Sciatic nerve (tissue), 2 donors: ENCODE measurements at places on chromosomes 6 and 20.

DNA sequence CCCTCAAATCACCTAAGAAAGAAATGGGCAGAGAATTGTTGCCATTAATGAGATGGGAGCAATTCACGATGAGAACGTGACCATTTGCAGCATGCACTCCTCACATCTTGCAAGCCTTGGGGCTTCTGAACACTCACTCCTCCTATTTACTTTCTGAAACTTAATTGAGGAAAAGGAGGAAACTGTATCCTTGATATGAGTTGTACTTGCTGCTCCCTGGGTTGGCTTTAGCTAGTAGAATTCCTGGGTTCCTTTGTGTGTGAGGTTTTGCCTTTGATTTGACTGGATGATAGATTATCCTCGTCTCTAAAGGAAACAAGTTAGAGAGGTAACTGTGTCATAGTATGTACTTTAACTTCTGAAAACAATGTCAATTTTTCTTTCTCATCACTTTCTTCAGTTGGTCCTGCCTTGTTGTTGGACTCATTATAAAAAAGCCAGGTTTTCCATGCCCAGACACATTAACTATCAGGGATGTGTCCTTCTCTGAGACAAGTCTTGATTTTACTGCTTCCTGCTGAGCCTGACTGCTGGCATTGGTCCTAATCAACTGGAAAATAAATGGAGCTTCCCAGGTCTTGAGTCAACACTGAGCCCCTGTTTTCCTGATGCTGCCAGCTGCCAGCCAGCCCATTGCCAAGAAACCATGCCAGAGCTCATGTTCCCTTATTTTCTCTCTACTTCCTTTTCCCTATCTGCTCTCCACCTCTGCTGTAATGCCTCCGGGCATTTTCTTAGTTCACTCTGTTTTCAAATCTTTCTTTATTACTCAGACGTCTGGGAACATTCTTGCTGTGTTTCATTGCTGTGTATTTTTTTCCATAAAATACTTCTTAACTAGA lies 6.0 kb upstream of the MRAP2 start:
- no peak for DNase-seq

GRCh38 chr6:36114798-36115408 lies 15.4 kb upstream of the MAPK13 start:
- no peak for DNase-seq

DNA sequence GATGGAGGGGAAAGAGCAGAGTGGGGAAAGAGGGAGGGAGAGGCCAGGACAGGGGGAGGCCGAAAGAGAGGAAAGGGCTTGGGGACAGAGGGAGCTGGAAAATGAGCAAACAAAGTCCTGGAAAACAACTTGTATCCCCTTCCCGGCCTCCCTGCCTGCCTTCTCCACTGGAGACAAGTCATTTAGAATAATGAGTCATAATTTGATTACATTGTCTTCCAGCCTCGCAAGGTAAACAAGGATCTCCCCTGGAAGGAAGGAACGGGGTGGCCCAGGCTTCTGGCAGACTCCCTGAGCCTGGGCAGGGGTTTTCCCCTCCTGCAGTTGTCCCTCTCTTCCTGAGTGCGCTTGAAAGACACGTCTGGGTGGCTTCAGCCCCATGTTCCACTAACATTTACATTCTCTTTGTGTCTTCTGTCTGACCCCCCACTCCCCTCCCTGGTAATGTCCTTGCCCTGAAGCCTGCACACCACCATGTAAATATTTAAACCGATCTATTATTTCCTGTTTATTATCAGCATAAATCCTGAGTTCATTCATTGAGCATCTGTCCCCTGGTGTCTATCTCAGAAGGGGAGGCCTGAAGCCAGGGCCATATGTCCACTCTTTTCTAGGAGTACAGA lies 12.1 kb upstream of the MRPS18A start:
- no peak for DNase-seq

DNA sequence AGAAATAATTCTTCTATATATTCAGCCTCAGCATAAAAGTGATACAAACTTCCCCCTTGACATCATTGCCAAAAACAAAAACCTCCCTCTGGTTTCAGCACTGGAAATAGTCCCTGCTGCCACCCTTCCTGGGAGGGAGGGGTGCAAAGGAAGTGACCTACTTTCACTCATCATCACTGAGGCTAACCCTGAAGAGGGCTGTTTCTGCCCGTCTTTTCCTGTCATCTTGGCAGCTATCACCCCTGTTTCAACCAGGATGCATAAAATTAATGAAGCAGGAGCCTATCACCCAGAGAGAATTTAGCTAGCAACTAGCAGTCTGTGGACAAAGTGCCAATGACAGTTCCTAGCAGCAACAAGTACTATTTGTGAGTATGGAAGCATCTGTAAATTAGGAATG lies 397.8 kb downstream of the LAMA2 start:
- DNase-seq, result no peak

GRCh38 chr6:159483259-159483658 lies 209.8 kb downstream of the SOD2 start:
- no peak for DNase-seq

DNA sequence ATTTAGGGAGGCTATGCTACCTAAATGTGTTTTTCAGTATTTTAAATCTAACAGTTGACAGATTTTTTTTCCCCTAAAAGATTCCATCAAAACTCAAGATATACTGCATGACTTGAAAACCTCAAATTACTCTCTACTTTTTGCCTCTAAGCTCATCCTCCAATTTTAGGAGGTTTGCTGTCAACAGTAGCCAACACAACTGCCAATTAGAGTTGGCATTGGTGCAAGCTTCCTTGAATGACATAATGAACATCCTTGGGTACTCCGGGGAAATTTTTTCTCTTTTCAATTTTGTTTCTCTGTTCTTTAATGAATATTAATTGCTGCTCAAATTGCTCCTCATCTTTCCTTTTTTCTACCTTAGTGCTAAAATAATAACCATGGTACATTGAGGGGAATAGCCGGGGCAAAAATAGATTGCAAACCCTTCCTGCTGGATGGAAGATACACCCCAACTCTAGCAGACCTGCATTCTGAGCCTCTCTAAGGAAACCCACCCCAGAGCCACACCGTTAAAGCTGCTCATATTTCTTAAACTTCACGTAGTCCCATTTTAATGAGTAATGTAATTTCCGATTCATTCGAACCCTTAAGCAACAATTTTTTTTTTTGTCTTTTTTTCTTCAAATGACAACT lies 34.3 kb downstream of the SLC22A23 start:
- no peak for DNase-seq
